ENCODE measurements at places on chromosomes 4 and X.

DNA sequence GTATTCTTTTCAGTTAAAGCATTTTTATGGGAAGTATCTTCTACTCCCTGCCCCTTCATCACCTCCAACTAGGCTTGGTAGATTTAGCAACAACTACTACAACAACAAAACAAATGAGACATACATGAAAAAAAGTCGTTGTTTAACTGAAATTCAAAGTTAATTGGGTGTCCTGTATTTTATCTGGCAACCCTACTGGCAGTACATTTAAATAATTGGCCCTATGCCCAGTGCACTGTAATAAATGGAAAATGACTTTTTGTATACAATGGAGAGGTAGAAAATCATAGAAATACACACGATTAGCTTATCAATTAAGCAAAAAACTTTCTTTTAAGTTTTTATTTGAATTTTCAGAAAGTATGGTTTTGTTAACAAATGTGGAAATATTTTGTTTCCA, 21.4 kb upstream of the CLGN start:
- no peak for DNase-seq

DNA sequence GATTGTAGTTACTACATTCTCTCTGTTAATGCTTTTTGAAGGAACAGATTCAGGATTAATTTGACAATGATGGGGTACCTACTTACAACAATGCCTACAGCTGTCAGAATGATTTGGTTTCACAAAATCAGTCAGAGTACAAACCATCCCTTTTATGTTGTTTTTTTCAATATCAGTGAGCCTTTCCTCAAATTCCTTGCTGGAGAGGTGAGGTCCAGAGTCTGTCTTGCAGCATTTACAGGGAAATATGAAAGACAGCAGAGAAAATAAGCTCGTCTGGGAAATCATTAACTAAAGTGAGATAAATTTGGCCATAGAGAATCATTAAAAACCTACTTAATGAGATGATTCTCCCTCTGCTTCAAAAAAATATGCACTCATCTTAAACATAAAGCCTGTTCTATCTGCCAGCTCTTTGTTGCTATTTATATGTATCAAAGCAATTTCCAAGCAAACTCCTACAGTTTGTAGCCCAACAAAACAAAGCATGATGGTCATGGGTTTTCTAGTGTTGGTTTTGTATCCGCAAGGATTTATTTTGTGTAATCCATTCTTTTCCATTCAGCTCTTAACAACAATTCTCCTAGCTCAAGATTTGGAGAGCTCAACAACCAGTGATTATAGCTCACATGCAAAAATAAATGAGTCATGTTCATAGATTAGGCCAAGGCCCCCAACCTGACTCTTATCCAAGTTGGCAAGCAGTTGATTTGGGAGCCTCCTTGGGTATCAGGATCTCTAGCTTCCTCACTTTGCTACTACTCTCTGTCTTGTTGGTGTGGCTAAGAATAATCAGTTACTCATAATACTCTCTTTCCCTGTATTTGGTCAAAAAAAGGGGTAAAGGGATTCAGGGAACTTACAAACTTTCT, 222.6 kb downstream of the ENOX2 start:
- DNase-seq: no peak

DNA sequence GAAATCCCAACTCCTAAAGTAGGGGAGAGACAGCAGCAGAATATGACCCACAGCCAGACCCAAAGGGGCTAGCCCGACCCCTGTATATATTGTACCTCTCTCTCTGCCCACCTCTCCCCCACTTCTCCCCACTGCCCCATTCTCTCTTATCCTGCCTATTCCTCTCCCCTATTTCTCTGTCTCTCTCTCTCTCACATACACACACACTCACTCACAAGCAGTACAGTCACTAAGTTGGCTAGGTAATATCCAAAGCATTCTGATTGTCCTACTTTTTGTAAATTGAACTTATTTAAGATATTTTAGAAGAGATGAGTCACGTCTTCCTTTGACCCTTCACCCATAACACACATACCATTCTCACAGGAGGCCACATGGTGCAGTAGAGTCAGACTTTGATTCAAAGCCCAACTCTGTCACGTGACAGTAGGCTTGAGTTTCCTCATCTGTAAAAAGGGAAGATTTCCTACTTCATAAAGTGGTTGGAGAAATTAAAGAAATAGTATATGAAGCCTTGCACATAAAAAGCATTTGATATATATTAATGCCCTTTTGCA, 29.5 kb downstream of the SRPX2 start:
- DNase-seq: no peak

GRCh38 chrX:17474892-17475291, 99.9 kb downstream of the NHS start:
- no peak for DNase-seq

DNA sequence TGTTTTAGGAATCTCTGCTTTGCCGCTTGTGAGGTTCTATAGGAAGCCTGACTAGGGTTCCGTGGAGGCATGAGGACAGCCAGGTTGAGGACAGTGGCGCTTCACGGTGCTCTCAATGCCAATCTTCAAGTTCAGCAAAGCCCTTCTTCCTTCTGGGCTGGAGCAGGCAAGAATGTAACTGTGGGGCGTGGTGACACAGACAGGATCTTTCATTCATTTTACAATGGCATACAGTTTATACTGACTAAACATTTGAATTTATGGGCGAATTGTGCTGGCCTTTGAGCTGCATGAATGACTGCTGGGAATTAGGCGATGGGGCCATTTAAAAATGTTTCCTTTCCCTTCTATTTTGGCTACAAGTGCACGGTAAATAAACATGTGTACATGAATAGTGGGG, 2.9 kb upstream of the NHS start:
- DNase-seq: no peak

DNA sequence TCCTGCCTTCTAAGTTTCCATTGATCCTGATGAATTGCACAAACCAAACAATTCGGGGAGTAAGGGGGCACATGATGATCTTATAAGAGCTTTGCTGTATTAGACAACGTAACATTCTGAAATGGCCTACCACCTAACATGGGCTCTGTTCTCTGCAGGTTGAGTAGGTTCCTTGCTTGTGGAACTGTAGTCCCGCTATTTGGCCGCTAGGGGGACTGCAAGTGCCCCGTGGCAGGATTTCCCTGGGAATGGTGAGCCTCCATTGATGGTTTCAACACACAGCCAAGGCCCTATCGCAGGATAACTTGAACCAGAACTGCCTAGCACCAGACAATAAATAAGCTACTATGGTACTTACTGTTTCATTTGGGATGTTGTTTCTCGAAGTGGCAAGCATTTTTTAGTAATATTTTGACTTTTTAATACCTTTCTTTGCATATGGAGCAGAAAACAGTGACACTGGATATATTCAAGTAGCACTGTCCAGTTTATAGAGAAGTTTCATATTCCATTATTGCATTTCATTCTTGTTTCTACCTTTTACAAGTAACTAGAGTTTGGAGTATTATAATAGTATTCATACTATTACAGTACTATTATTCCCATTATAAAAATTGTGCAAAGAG, 11.9 kb downstream of the AR start:
- DNase-seq: no peak

GRCh38 chr4:78355306-78355705, 196.3 kb upstream of the ANXA3 start:
- DNase-seq: no peak

GRCh38 chr4:183798301-183799253, 106.5 kb upstream of the STOX2 start:
- no peak for DNase-seq

- no peak for DNase-seq
Measured at GRCh38 chrX:33385546-33385945, 174.2 kb upstream of the DMD start.

- no peak for DNase-seq
Measured at GRCh38 chr4:133474501-133474900, 325.4 kb downstream of the PCDH10 start.

DNA sequence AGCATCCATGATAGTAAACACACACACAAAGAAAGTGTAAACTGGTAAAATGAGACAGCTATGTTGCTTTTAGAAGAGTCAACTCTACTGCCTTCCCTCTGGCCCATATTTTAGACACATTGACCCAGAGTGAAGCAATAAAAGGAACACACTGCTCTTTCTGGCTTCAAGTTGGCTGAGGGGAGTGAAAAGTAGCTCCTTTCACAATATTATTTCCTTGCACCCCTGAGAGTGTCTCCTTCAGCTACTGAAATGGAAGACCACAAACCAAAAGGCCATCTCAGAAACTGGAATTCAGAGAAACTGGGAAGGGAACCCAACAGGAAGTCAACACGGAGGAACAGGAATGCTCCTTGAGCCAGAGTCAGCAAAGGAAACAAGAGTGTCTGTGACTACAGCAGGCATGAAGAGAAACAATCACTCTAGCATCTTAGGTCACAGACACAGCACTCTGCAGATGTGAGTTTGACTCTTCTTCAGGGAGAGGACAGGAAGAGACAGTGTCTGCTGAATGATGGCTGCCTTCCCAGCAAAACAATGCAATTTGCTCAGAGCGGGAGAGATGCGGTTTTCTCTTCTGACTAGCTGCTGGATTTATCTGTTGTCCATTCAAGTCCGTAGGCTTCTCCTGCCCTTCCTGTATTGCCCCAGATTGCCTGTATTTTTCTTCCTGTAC, 106.7 kb downstream of the SPATA18 start:
- no peak for DNase-seq

DNA sequence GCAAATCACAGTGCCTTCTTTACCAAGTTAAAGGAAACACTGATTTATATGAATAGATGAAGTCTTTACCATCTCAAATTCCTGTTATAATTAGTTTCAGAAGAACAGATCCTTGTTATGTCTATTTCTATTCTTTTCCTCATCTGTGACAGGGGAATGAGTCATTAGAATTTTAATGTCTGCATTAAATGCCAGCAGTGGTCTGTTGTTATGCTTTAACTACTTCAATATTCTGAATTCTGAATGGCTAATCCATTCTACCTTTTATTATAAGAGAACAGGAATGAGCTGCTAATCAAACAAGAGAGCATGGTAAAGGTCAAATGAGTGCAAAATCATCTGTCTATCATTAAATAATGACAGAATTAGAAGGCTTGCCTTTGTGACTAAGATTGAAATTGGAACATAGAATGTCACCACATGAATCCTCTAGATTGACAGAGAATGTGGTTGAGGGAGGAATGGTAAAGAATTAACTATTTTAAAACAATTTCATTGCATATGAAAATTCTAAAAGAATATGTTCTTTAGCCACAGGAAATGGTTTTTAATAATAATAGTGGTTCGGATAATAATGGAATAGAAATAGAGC, 935.5 kb downstream of the ADGRL3 start:
- no peak for DNase-seq

DNA sequence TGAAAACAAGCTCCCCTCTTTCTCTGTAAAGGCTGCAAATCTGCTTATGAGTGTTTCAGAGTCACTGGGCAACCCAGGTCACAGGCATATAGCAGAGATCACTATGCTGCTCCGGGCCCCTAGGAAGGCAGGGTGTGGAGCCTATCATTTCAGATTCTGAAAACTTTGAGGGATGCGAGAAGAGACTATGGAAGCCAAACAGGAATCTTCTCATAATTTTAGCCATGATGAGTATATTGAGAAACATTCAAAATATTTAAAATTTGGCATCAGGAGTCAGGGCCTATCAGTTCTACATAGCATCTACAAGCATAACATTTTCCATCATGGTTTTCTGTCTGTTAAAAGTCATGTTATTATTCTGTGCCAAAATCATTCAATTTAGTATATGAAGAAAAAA, 61.7 kb upstream of the ATXN3L start:
- no peak for DNase-seq

- no peak for DNase-seq
Measured at GRCh38 chr4:138749303-138749702, 266.3 kb upstream of the NOCT start.

- no peak for DNase-seq
Measured at GRCh38 chrX:46294234-46294633, 251.0 kb downstream of the ZNF674 start.

DNA sequence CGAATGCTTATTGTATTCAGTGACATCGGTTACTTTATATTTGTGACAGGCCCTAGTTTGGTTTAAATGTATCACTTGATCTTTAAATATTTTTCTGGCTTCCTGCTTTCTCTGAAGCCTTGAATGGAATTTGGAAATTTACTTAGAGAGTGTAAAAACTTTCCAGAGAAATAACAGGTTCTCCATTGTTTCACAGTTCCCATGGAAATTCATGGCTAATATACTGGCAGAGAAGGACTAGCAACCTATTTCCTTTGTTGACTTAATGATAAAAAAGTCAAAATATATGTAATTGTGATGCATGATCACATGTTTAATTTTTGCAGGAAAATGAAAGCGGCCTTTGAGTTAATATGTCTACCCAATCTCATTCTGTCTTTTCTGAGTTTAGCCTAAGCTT, 13.2 kb downstream of the NEIL3 start:
- no peak for DNase-seq

- DNase-seq: no peak
Measured at GRCh38 chr4:154559494-154560418, 3.1 kb upstream of the FGB start.

DNA sequence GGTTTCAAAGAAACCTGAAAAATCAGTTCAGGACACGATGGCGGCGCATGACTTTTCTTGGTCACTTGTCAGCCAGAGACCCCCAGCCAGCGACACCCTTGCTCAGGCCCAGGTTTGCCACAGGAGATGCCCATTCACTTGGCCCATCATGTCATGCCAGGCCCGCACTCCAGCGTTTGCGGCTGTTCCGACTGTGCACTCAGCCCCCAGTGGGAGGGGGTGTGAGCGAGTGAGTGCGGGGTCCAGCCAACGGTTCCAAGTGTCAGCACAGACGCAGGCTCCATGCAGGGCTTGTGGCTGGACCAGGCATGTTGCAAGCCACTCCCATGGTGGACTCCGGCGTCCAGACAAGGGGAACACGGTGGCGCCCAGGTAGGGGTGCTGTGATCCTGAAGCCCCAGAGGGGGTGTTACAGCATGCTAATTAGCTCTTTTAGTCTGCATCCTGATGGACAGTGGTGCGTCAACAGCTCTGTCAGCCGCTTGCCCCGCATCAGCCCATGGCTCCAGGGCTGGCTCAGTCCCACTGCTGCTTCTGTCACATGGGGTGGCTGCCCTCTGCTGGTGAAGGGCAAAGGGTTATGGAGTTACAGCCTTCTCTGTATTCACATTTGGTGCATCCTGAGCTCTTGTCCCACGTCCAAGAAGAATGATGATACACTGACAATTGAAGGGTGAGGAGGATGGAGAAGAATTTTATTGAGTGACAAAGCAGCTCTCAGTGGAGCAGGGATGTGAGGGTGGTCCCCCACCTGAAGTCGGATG, 3.7 kb upstream of the MAEA start:
- DNase-seq: no peak

DNA sequence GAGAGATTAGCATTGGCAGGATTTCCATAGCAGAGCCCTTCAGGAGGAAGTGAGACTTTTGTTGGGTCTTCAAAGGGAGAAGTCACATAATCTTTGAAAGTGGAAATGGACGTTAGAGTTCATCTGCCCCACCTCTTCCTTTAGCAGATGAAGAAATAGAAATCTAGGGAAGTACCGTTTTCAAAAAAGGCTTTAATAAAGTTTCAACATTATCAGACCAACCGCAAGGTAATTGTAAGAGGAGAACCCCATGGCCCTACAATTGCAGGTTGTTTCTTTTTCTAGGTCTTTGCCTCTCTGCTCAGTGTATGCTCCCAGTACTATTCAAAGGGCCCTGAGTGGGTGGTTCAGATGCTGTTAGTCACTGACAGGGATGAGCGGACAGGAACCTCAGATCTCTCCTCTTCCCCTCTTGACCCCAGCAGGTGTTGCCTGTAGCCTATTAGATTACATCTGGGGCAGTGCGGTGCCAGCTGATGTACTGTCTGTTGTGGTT, 48.6 kb upstream of the AP1S2 start:
- DNase-seq: no peak

Data from cerebellum (tissue), 4 donors.